ENCODE measurements at places on chromosomes 12 and 14. TPM values are rescaled to one million over a fixed set of nuclear protein-coding genes. Genes with fewer than 3 reads are reported as not detected.

DNA sequence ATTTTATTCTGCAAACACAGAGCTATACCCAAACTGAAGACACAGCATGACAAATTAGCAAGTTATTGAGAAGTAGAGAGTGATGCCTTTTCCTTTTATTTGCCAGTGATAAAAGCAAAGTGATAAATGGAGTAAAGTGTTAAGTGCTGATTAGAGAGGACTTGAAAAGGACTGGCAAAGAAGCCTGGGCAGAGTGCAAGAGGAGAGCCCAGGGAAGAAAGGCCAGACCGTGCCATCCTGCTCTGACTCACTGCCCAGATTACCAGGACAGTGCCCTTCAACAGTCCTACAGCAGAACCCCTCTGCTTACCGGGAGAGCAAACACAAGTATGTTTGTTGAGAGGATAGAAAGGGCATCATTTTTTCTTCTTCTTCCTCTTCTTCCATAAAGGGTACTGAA is 106.5 kb downstream of the ETV6 start:
- peaks cover 16% of the 10 kb centered on the region for H3K4me1 ChIP-seq
- H3K27me3 ChIP-seq = no peaks in the 10 kb centered on the region
- H3K4me3 ChIP-seq = no peak overlapping the region
- no peaks in the 10 kb centered on the region for H3K36me3 ChIP-seq

GRCh38 chr14:60093606-60094005 is 1.9 kb downstream of the PCNX4 start:
- H3K27me3 ChIP-seq = no peaks in the 10 kb centered on the region
- DNase-seq = no peak
- H3K36me3 ChIP-seq = no peaks in the 10 kb centered on the region
- no peak overlapping the region for H3K27ac ChIP-seq
- H3K4me3 ChIP-seq = peak overlapping the region; percentile 89
- H3K4me1 ChIP-seq = peaks cover 8% of the 10 kb centered on the region

GRCh38 chr12:50039151-50039835 is 14.0 kb upstream of the RACGAP1 start:
- no peaks in the 10 kb centered on the region for H3K27me3 ChIP-seq
- no peaks in the 10 kb centered on the region for H3K4me1 ChIP-seq
- no peak overlapping the region for H3K4me3 ChIP-seq
- peak; percentile 86 for DNase-seq
- no peaks in the 10 kb centered on the region for H3K36me3 ChIP-seq
- H3K27ac ChIP-seq = no peak overlapping the region

DNA sequence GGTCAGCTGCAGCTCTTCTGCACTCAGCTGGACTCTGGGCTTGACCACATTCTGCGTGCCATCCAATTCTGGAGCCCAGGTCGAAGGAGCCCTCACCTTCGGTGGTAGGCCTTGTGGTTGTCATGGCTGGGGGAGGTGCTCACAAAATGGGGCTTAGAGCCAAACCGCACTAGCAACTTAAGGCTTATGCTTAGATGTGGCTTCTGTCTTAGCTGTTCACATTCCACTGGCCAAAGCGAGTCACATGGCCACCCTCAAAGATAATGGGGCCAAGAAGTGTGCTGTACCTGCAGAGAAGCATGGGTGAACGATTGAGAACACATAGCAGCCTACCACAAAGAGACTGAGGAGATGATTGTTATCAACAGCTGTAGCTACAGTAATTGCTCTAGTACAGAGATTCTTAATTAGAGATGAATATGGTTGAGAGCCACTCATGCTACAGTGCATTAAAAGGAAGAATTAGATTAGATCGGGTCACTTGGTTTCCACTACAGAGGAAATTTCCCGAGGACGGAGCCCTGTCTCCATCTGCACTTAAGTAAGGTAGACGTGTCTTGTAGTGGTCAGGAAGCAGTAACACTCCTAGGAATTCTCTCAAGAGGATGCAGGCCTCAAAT is 334.6 kb upstream of the FKBP4 start:
- DNase-seq = no peak
- H3K27ac ChIP-seq = no peak overlapping the region
- H3K27me3 ChIP-seq = no peaks in the 10 kb centered on the region
- H3K4me1 ChIP-seq = no peaks in the 10 kb centered on the region

GRCh38 chr12:6582959-6583358 is 14.9 kb upstream of the NOP2 start:
- no peak overlapping the region for H3K27ac ChIP-seq
- H3K36me3 ChIP-seq = no peaks in the 10 kb centered on the region
- no peak for DNase-seq

DNA sequence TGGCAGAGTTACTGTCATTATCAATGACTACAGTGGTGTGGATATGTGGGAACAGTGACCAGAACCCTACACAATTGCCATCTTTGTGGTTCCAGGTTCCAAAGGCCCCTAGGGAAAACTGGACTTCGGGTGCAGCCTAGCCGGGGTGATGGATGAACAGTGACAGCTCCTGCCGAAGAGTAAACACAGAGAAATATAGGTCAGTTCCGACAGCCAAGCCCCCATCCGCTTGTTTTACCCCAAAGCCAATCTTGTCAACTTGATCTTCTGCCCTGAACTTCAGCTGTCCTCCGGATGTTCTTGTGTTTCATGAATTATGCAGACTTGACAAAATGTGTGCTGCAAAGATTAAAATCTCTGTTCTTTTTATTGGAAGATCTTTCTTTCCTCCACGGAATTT is 200.4 kb upstream of the SRRM4 start:
- H3K36me3 ChIP-seq = no peaks in the 10 kb centered on the region
- no peak overlapping the region for H3K27ac ChIP-seq
- no peaks in the 10 kb centered on the region for H3K4me1 ChIP-seq
- H3K4me3 ChIP-seq = no peak overlapping the region
- no peak for DNase-seq

DNA sequence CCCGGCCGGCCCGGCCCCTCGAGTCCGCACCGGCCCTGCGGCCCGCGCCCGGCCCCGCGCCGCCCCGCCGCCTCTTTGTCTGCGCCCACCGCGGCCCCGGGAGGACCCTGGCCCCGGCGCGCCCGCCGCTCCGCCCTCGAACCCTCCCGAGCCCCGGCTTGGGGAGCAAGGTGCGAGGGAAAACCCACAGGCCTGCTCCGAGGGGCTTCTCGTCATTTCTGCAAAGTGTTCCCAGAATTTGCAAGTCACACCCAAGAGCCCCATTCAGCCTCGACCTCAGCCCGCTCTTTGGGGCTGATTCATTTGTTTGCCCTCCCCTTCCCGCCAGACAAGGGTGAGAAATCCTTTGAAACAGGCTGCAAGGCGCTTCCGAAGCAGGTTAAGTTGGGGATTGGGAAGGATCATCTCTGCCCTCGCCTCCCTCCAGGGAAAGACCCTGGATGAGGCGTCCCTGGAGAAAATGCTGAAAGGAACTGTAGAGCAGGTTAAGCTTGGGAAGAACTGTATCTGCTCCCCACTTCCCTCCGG is 325 bp upstream of the CLIP1 start:
- peaks cover 3% of the 10 kb centered on the region for H3K4me1 ChIP-seq
- H3K36me3 ChIP-seq = no peaks in the 10 kb centered on the region
- no peaks in the 10 kb centered on the region for H3K27me3 ChIP-seq
- peak overlapping the region; percentile 85 for H3K4me3 ChIP-seq
- H3K27ac ChIP-seq = peak overlapping the region; percentile 80
- peak; percentile 20 for DNase-seq

DNA sequence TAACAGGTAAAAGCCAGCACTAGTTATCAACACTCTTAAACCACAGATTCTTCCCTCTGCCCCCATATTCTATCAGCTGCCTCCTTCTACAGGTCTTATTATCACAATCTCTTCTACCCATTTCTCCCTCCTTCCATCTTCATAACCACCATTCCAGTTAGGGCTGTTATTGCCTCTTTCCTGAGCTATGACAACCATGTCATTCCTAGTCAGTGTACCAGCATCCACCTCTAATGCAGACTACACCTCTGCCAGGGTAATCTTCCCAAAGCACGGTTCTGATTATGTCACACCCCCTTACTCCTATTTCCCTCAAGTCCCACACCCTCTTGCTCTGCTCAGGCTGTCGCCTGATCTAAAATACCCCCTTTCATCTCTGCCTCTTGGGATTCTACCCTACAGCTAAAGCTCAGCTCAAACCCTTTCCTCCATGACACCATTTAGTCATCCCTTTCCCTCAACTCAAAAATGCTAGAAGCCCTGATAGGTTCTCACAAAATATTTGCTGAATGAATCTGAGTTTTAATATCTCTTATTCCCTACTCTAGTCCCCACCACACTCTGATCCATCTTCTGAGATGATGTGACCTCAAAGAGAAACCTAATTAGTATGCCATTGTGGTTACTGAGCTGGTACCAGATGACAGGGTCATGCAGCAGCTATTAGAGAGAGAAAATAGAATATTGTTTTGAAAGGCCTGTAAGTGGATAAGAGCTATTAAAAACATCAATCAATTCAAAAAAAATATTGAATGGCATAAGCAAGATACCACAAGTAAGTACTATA is 11.7 kb downstream of the RACGAP1 start:
- DNase-seq = no peak
- no peaks in the 10 kb centered on the region for H3K36me3 ChIP-seq
- H3K27me3 ChIP-seq = no peaks in the 10 kb centered on the region
- no peak overlapping the region for H3K4me3 ChIP-seq
- no peak overlapping the region for H3K27ac ChIP-seq
- no peaks in the 10 kb centered on the region for H3K4me1 ChIP-seq

DNA sequence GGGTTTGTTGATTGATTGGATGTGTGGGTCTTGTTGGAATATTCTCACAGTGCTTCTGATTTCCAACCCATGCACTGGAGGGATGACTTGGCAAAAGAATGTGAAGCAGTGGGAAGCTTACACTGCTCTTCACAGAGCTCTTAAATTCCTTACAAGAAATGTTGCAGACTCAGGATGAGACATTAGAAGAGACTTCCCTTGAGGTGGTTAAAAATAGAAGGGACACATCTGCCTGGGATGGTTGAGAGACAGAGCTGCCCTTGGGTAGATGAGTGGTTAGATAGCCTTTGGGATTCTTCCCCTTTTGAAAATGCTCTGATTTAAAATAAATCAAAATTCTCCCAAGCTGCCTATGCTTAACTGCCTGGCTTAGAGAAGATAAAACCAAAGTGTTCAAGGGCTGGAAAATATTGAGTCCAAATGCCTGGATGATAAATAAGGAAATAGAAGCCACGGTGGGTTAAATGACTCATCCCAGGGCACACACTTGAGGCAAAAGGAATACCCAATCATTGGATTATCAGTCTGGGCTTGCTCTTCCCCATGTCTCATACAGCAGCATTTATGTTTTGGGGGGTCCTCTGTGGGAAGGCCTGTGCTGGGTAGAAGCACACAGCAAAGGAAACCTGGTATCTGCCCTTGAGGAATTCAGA is 264.3 kb downstream of the AKAP6 start:
- H3K27ac ChIP-seq = no peak overlapping the region
- no peaks in the 10 kb centered on the region for H3K27me3 ChIP-seq
- no peaks in the 10 kb centered on the region for H3K36me3 ChIP-seq
- H3K4me1 ChIP-seq = no peaks in the 10 kb centered on the region
- H3K4me3 ChIP-seq = no peak overlapping the region

DNA sequence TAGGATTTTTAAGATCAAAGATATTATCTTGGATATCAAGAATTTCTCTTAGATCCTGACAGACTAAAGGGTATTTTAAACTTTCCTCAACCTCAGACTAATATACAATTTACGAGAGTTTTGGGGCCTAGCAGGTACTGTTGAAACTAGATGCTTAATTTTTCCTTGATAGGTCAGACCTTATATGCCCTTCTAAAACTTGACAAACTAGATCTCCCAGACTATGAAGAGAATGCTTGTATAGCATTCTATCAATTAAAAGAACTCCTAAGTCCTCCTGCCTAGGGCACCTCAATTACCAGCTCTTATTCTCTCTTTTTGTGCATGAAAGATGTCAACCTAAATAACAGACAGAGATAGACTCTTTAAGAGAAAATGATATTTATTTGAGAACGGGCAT is 60.4 kb upstream of the TRIM9 start:
- DNase-seq = no peak
- no peak overlapping the region for H3K4me3 ChIP-seq
- no peak overlapping the region for H3K27ac ChIP-seq
- no peaks in the 10 kb centered on the region for H3K27me3 ChIP-seq
- H3K36me3 ChIP-seq = no peaks in the 10 kb centered on the region
- H3K4me1 ChIP-seq = no peaks in the 10 kb centered on the region

- H3K4me1 ChIP-seq = no peaks in the 10 kb centered on the region
- DNase-seq = no peak
- no peaks in the 10 kb centered on the region for H3K27me3 ChIP-seq
- H3K36me3 ChIP-seq = no peaks in the 10 kb centered on the region
Measured at GRCh38 chr12:34526946-34527345, 504.6 kb downstream of the ALG10 start.

GRCh38 chr12:9701380-9702154 is 31.3 kb downstream of the CLECL1 start:
- H3K4me1 ChIP-seq = no peaks in the 10 kb centered on the region
- no peaks in the 10 kb centered on the region for H3K36me3 ChIP-seq
- no peak overlapping the region for H3K4me3 ChIP-seq
- DNase-seq = no peak
- H3K27ac ChIP-seq = no peak overlapping the region

GRCh38 chr12:57224973-57225679 is 4.4 kb upstream of the SHMT2 start:
- H3K4me3 ChIP-seq = no peak overlapping the region
- no peak overlapping the region for H3K27ac ChIP-seq
- peaks cover 7% of the 10 kb centered on the region for H3K27me3 ChIP-seq
- peaks cover 1% of the 10 kb centered on the region for H3K4me1 ChIP-seq
- no peaks in the 10 kb centered on the region for H3K36me3 ChIP-seq

DNA sequence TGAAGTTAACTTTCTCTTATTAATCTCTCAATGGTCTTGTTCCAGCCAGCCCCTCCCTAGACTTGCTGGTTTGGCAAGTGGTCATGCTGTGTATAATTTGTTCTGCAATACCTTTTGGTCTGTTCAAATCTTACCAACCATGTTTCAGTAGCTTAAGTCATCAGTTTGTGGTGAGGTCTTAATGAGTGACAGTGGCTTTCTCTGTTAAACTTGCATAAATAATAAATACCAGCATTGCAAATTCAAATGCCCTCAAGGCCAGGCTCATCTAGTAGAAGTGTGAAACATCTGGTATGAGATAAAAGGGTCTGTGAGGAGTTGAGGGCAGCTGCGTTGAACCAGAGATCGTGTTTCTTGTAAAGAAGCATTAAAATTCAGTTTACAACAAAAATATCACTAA is 319.5 kb downstream of the TMEM117 start:
- H3K4me1 ChIP-seq = no peaks in the 10 kb centered on the region
- H3K4me3 ChIP-seq = no peak overlapping the region
- no peak for DNase-seq

DNA sequence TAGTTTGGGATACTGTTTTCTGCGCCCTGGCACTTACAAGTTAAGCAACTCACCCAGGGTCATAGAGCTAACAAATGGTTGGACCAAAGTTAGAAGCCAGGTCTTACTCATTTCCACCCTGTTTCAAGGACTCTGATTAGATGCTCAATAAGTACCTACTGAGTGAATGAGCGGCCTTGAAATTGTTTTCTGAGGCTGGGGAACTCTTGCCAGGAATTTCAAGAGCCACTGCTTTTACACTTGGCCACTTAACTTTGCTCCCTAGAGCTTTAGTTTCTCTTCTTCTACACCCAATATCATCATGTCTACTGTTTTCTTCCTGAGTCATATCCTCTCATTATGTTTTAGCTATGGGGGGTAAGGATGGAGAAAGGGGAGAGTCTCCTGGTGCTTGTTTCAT is 431.6 kb downstream of the ZFP36L1 start:
- H3K27ac ChIP-seq = peak overlapping the region; percentile 79
- H3K4me1 ChIP-seq = peaks cover 24% of the 10 kb centered on the region
- no peaks in the 10 kb centered on the region for H3K27me3 ChIP-seq
- H3K4me3 ChIP-seq = no peak overlapping the region

EXD2 gene
- 16.4 TPM for total RNA-seq

LYZ gene
- 6.5 TPM for total RNA-seq

DMAC2L gene
- total RNA-seq = 13.2 TPM

TMTC2 gene
- 6.9 TPM for total RNA-seq

KLRC2 gene
- not detected for total RNA-seq

IRF2BPL gene
- 78.1 TPM for total RNA-seq
